ENCODE measurements at places on chromosomes 5 and 9.

- no peak for DNase-seq
These were observed 12.2 kb downstream of the IL9 start for GRCh38 chr5:135883441-135883840.

DNA sequence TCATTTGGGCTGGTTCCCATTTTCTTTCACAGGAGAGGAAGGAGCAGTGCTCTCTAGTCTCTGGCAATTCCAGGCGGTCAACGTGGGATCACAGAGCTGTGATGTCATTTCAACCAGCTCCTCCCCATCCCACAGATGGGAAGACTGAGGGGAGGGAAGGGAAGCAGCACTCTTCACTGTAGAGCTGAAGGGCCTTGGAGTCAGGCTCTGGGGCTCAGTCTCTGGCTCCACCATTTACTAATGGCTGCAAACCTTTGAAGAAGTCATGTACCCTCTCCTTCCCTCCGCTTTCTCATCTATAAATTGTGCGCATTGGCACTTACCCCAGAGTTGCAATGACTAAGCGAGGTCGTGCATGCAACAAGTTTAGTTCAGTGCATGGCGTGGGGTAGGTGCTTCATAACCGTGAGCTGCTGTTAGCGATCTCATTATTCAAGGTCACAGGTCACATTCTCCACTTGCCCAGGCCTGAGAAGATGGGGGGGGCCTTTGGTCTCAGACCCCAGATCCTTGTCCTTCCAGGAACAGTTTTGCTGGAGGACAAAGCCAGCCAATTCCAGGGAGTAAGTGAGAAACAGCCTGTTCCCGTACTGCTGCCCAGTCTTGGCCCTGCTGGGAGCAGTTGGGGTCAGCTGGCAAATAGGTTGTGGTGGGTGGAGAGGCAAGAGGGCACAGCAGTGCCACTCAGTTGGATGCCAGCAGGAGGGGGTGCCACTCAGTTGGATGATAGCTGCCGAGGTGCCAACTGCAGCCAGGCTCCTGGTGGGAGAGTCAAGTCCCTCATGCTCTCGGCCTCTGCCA lies 136.7 kb downstream of the RGS3 start:
- DNase-seq, result no peak

GRCh38 chr5:149153193-149153750 lies 12.0 kb downstream of the ABLIM3 start:
- DNase-seq, result no peak

- DNase-seq, result no peak
These were observed 12.5 kb downstream of the MAPKAP1 start for GRCh38 chr9:125694478-125694877.

All from NCI-H2227 treated with DMSO at 0.1 percent for 48 hours (cell line).